ENCODE measurements at places on chromosomes 13 and 19. TPM values are rescaled to one million over a fixed set of nuclear protein-coding genes. Genes with fewer than 3 reads are reported as not detected.

Gene KCNJ14
- 6.1 TPM for total RNA-seq

DNA sequence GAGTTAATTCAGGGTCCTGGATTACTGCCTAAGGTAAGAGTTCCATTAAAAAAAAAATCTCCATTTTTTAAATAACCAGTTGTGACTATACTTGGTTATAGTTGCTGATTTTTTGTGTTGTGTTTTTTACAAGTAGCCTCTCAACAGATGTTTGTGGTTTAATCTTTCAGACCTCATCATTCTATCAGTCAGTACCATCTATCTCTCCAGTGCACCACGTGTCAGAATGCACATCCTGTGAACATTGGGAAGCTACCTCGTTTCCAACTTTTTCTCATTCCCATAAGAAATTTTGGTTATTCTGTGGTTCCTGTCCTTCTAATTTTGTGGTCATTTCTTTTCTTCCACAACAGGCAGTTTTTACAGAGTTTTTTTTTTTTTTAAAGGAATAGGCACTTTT lies 39.2 kb downstream of the WDFY2 start:
- no peaks in the 10 kb centered on the region for H3K36me3 ChIP-seq
- H3K4me1 ChIP-seq, result peaks cover 44% of the 10 kb centered on the region
- H3K4me3 ChIP-seq, result no peak overlapping the region
- no peaks in the 10 kb centered on the region for H3K27me3 ChIP-seq

DNA sequence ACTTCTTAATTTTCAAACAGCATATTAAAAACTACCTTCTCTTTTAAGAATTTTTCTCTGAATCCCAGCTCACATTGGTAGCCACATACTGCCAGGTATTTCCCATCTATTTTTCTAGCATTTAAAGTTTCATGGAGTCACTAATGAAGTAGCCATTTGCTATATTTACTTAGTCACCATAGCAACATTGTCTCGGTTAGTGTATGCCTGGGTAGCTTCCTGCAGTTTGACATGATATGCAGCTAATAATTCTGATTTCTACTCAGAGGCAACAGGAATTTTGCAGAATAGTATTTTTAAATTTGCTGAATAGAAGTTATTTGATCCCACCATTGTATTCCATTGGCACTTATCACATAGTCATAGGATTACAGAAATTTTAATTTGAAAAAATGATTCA lies 30.9 kb upstream of the KCTD4 start:
- H3K36me3 ChIP-seq, result no peaks in the 10 kb centered on the region
- H3K4me1 ChIP-seq, result no peaks in the 10 kb centered on the region

GRCh38 chr19:3189702-3190469 lies 4.2 kb downstream of the NCLN start:
- no peaks in the 10 kb centered on the region for H3K27me3 ChIP-seq
- no peak for DNase-seq
- H3K36me3 ChIP-seq, result no peaks in the 10 kb centered on the region

DNA sequence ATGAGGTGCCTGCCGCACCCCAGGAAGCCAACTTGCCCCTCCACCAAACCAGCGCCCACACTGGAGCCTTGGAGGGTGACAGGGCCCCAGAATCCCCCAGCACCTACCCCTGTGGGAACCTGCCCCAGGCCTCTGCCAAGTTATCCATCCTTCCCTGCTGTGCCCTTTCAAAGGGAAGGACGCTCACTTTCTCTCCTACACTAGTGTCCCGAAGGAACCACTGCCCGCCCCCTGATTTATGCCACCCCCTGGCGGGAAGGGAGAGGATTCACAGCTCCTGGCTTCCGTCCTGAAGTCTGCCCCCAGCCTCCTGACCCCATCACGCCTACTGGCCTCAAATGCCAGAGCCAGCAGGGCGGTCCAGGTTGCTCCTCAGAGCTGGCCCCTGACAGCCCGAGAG lies 1.4 kb downstream of the EVI5L start:
- H3K4me3 ChIP-seq, result no peak overlapping the region
- no peak overlapping the region for H3K27ac ChIP-seq

DNA sequence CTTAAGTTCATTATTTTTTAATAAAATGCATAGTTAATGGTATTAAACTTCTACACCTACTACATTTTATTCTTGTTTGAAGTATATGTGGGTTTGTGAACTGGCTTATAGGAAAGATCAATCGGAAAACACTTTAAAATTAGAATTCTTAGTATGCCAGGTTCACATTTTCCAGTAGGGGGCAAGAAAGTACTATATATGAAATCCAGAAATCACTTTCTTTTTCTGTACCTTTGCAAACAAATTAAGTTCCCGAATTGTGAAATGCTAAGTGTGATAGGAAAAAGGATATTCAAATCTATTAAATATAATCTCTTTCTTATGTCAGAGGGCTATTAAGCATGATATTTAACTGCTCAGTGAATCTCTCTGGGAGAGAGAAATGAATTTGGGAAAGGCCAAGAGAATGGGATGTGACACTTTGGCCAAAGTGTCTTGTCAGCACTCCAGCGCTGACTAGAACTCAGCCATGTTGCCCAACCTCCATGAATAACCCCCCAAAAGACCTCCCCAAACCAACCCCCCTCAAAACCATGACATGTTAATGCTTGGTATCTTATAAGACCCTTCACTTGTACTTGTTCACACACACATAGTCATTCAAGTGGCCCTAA lies 122.6 kb upstream of the SLC10A2 start:
- no peaks in the 10 kb centered on the region for H3K27me3 ChIP-seq
- H3K4me1 ChIP-seq, result no peaks in the 10 kb centered on the region
- no peak overlapping the region for H3K27ac ChIP-seq
- no peaks in the 10 kb centered on the region for H3K36me3 ChIP-seq

GRCh38 chr19:35076026-35076370 lies 34.5 kb downstream of the HPN start:
- no peaks in the 10 kb centered on the region for H3K36me3 ChIP-seq
- H3K27me3 ChIP-seq, result no peaks in the 10 kb centered on the region
- no peaks in the 10 kb centered on the region for H3K4me1 ChIP-seq
- H3K4me3 ChIP-seq, result no peak overlapping the region
- DNase-seq, result no peak

- H3K27me3 ChIP-seq, result no peaks in the 10 kb centered on the region
- no peaks in the 10 kb centered on the region for H3K4me1 ChIP-seq
- peaks cover 3% of the 10 kb centered on the region for H3K36me3 ChIP-seq
- no peak overlapping the region for H3K4me3 ChIP-seq
Measured at GRCh38 chr13:45132369-45133064, 12.2 kb downstream of the GTF2F2 start.

- no peak overlapping the region for H3K27ac ChIP-seq
- no peak overlapping the region for H3K4me3 ChIP-seq
- H3K4me1 ChIP-seq, result no peaks in the 10 kb centered on the region
- no peaks in the 10 kb centered on the region for H3K27me3 ChIP-seq
- no peaks in the 10 kb centered on the region for H3K36me3 ChIP-seq
- no peak for DNase-seq
Measured at GRCh38 chr13:74761801-74762757, 627.9 kb upstream of the KLF12 start.
